ENCODE measurements at places on chromosomes 5 and 9. TPM values are rescaled to one million over a fixed set of nuclear protein-coding genes. Genes with fewer than 3 reads are reported as not detected.

GRCh38 chr5:30413540-30413939, 779.9 kb upstream of the CDH6 start:
- no peak for DNase-seq

DNA sequence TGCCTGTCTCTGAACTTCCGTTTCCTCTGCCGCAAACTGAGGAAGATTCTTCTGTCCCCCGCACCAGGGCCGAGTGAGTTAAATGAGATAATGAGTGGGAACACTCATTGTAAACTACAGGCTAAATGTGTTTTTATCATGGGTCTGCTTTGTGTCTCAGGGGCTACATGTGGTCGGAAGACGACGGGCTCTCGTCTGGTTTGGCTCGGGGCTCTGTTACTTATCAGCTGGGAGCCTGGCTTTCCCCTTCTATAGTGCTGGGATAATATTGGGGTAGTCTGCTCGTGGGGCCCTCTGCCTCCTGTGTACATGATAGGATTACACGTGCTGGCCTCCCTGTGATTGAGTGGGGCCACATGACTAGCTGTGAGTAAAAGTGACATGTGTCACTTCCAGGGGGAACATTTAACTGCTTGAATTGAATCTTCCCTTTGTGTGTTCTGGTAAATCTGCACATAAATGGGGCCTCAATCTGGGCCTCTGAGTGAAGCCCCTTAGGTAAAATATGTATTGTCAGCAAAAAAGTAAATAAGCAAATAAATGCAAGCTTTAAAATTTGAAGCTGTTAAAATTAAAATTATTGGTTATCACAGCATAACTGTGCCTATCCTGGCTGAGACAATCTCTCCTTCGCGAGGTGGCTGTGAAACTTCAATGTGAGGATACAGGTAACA, 86.9 kb upstream of the SH3PXD2B start:
- DNase-seq, result no peak

GRCh38 chr9:1612886-1613285, 402.3 kb upstream of the SMARCA2 start:
- no peak for DNase-seq

- DNase-seq, result no peak
Measured at GRCh38 chr5:43985411-43985810, 382.4 kb downstream of the NNT start.

FAM81B gene
- not detected for polyA plus RNA-seq

PCDHB9 gene
- polyA plus RNA-seq, result 0.49 TPM
